H7 (cell line): ENCODE measurements at places on chromosomes 5 and 9. TPM values are rescaled to one million over a fixed set of nuclear protein-coding genes. Genes with fewer than 3 reads are reported as not detected.

Gene ACTBL2
- total RNA-seq, result not detected in 2 replicates

Gene PCDHA7
- total RNA-seq, result 0.28 and 0.37 TPM in 2 replicates

Gene CETN3
- 20.2 and 43.7 TPM in 2 replicates for total RNA-seq

Gene ENTREP1
- 7.5 and 8.6 TPM in 2 replicates for total RNA-seq

Gene SLC6A18
- not detected in 2 replicates for total RNA-seq
